Tibial artery (tissue), 4 donors: ENCODE measurements at places on chromosomes 13 and 19.
A peak's percentile ranks its signal among the peaks of the same experiment; 100 is the strongest.

DNA sequence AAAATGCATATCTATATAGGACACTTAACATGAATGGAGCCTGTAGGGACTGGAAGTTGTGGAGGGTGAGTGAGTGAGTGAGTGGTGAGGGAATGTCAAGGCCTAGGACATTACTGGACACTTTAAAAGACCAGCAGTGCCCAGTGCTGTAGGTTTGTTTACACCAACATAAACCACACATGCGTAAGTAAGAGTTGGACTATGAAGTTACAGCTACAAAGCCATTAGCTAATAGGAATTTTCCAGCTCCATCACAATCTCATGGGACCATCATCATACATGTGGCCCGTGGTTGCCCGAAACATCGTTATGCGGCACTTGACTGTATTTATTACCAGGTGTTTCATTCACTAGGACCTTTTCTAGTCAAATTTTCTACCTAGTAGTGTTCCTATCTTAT, 49.2 kb downstream of the LATS2 start:
- DNase-seq, result no peak

DNA sequence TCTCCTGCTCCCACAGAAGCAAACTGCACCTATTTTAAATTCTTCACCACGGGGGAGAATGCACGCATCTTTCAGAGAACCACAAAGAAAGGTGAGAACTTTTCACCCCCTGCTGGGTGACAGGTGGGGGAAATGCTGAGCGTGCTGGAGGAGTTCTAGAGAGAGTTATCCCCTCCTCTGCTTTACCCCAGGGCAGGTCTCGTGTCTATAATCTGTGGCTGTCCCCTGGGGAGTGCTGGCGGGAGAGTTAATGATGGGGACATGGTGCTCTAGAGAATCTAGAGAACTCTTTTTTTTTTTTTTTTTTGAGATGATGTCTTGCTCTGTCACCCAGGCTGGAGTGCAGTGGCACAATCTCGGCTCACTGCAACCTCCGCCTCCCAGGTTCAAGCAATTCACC, 6.8 kb downstream of the CACNG6 start:
- no peak for DNase-seq

- no peak for DNase-seq
Measured at GRCh38 chr13:105567951-105568525, 967.4 kb downstream of the EFNB2 start.

DNA sequence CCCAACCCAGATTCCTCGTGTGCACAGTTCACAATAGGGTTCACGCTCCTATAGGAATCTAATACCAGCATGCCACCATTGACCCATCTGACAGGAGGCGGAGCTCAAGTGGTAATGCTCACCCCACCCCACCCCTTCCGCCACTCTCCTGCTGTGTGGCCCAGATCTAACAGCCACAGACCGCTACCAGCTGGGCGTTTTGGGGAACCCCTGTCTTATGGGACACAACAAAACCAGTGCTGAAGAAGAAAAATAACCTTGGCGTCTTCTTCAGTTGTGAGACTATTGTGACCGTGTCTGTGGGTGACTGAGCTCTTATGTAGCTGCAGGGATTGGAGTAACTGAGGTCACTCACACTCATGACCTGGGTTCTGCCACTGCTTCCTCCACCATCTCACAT, 5.2 kb upstream of the OR10H1 start:
- no peak for DNase-seq

DNA sequence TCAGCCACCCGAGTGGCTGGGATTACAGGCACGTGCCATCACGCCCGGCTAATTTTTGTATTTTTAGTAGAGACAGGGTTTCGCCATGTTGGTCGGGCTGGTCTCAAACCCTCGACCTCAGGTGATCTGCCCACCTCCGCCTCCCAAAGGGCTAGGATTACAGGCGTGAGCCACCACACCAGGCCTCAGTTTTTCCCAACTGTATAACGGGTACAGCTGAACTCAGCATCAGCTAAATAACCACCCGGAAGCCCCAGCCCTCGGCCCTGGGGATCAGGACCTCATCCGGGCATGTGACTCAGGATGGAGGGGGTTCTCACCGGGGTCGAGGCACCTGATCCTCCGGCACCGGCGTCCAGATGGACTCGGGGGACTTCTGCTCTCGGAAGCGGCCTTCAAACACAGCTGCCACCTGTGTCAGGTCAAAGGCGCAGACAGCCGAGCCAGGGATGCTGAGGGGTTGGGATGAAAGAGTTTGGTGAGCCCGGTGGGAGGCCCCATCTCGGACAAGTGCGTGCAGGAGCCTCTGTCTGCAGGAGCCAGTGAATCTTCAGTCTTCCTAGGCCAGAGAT, 8.9 kb downstream of the SEMA6B start:
- no peak for DNase-seq

GRCh38 chr19:1151037-1151724, 22.9 kb downstream of the SBNO2 start:
- DNase-seq, result peak; percentile 44

- no peak for DNase-seq
Measured at GRCh38 chr13:84651288-84651687, 769.0 kb upstream of the SLITRK1 start.

DNA sequence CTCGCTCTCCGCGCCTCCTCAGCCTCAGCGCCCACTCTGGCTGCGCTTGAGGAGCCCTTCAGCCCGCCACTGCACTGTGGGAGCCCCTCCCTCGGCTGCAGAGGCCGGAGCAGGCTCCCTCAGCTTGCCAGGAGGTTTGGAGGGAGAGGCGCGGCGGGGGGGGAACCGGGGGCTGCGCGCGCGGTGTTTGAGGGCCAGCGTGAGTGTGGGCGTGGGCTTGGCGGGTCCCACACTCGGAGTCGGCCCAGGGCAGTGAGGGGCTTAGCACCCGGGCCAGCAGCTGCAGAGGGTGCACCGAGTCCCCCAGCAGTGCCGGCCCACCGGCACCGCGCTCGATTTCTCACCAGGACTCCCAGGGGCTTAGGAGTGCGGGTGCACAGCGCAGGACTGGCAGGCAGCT, 1220.9 kb downstream of the PCDH9 start:
- no peak for DNase-seq

DNA sequence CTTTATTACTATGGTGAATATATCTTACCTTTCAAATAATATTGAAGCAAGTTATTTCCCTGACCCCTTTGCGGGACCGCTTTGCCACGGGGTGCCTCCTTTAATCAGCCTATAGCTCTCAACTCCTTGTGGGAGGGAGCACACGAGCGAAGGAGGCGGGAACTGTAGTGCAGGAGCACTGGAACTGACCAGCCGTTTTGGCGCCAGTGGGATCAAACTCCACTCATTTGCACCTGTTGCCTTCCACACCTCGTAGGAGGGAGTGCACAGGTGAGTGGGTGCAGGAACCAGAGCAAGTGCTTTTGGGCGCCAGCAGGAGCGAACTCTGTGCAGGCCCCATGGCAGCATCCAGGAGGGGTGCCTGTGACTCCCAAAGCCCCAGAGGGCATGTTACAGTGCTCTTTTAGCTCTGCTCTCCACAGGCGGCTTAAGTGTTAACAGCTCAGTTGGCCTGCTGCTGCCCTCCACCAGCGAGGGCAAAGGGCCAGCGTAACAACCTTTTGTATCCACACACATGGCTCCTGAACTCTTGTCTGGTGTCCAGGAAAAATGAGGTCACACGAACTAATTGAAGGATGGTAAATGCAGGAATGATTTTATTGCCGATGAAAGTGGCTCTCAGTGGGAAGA, 206.9 kb downstream of the GGACT start:
- DNase-seq, result no peak

DNA sequence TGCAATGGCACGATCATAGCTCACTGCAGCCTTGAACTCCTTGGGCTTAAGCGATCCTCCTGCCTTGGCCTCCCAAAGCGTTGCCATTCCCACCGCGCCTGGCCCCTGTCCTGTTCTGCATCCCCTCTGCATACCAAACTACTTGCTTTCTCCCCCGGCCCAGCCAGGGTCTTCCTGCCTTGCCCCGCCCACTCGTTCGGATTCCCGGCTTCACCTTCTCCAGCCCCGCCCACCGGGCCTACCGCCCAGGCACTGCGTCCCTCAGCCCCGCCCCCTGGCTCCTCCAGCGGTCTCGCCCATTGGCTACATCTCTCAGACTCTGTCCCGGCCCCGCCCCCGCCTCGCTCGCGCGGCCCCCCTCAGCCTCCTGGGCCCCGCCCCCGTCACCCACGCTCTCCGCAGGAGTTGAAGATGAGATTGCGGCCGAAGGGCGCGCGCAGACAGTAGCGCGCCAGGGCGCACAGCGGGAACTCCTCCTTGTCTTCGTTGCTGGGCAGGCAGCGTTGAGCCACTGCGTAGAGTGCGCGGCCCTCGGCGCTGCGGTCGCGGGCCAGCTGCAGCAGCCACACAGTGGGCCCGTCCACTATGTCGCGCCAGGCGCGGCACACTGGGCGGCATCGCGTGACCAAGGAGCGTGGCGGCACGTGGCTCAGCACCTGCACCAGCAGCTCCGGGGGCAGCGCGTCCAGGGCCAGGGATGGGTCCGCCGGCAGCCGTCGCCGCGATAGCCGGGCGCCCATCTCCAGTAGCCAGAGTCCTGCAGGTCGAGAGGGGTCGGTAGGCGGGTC, 19.0 kb downstream of the MRPS12 start:
- peak; percentile 67 for DNase-seq

DNA sequence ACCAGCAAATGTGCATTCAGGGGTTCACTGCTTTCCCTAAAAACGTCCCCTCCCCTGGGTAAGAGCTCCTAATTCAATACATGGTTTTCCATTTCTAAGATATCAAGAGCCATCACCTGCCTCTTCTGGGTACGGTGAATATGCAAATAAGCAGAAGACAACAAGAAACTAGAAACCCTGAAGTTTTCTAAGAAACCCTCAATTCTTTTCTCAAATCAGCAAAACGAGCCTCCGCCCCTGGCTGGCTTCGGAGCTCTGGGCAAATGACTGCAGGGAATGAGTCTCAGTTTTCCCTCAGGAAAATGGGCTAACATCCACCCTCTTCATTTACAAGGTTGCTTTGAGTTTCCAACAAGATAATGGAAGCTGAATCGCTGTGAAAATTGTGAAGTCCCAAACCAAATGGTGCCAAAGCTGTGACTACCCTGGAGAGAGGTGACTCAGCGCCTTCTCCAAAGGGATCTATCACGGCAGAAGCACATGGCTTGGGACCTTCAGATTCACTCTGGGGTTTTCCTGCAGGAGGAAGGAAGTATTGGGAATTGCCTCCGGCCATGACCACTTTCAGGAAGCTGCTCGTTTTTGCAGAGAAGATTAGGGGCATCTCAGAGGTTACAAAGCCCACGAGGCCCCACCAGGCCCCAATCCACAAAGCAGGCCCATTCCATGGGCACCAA, 26.6 kb downstream of the KLF2 start:
- no peak for DNase-seq

DNA sequence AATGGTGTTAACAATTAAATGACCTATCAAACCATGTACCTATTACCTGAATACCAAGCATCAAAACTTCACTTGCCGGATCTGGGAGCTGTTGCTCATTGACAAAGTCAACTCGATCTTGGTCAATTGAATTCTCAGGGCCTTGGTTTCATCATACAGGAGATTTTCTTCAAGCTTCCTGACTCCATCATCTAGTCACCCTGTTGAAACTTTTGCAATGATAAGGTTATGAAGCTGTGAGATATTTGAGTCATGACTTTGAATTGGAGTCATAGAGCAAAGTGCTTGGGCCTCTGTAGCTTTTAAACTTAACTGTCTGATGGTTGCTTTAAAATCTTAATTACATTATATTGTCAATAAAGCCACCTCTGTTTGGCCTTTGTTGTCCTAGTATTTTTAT, 260.9 kb downstream of the COG6 start:
- no peak for DNase-seq

- no peak for DNase-seq
Measured at GRCh38 chr13:44393391-44393790, 19.8 kb downstream of the SERP2 start.

- DNase-seq, result no peak
Measured at GRCh38 chr13:21065686-21066085, 4.3 kb upstream of the LATS2 start.

DNA sequence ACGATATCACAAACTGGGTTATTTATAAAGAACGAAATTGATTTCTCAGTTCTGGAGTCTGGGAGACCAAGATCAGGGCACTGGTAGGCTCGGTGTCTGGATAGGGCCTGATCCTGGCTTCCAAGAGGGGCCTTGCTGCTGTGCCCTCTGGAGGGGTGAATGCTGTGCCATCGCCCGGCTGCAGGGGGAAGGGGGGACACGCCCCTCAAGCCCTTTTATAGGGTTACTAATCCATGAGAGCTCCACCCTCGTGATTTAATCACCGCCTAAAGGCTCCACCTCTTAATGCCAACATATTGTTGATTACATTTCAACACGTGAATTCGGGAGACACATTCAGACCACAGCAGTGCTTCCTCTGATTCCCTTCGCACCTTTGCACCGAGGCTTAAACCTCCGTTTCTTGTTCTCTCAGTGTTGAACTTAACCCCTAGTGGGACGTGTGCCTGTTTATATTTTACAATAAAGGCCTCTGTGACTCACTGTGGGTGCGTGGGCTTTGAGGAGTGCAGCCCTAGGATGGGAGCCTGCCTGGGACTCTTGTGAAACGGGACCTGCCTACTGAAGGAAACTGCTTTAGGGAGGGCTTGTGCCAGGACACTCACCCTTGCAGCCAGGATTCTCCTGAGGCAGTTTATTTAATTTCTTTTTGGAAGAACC, 52.4 kb upstream of the SPATA13 start:
- no peak for DNase-seq

DNA sequence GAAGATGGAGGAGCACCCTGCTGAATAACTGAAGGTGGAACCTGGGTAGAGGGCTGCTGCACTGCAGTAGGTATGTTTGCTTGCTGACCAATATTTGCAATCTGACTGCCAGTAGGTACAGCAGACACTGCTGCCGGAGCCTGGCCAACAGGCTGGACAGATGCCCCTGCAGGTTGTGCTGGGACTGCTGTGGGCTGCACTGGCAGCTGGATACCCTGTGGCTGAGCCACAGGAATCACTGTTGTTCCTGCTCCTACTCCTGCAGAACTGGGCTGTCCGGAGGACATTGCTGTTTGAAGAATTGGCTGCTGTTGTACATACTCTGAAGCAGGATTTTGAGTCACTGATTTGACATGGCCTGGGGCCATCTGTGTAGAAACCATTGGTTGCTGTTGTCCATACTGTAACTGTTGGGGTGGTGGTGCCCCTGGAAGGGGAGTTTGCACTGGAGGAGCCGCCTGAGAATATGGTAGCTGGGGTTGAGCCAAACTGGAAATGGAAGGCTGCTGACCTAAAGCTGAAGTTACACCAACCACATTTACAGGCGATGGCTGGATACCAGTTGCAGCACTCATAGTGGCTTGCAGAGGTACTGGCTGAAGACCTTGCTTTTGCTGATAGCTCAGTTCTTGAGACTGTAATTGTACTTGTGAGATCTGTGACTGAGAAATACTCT, 2.2 kb downstream of the TSC22D1 start:
- no peak for DNase-seq

DNA sequence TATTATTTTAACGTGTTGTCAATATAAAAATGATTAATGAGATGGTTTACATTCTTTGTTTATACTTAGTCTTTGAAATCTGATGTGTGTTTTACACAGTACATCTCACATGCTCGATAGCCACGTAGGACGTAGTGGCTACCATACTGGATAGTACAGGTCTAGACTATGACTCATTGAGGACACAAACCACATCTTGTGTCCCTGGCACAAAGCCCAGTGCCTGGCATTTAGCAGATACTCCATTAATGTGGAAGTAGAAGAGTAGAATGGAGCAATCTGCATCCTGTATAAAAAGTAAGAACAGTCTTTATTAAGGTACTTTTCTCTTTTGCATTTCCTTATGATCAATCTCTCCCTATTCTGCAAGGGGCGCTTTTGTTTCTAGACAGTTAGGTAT, 49.0 kb upstream of the FRY start:
- DNase-seq, result peak; percentile 84
